ENCODE measurements at places on chromosomes 13 and 19. TPM values are rescaled to one million over a fixed set of nuclear protein-coding genes. Genes with fewer than 3 reads are reported as not detected.

RNF225 gene
- polyA plus RNA-seq: not detected

COL5A3 gene
- polyA plus RNA-seq: 0.52 TPM

ZNF728 gene
- 21.9 TPM for polyA plus RNA-seq

GGACT gene
- 1.3 TPM for polyA plus RNA-seq

CGB2 gene
- polyA plus RNA-seq: not detected

PLIN3 gene
- 2.4 TPM for polyA plus RNA-seq

MISP gene
- not detected for polyA plus RNA-seq

MTUS2 gene
- 14.4 TPM for polyA plus RNA-seq

CACNG8 gene
- polyA plus RNA-seq: 4.1 TPM

RASGRP4 gene
- not detected for polyA plus RNA-seq

MEGF8 gene
- 2.8 TPM for polyA plus RNA-seq

C19orf67 gene
- not detected for polyA plus RNA-seq

LILRB3 gene
- not detected for polyA plus RNA-seq

PGLYRP2 gene
- not detected for polyA plus RNA-seq

SOX1 gene
- polyA plus RNA-seq: 2.4 TPM

PRDX2 gene
- 1,541 TPM for polyA plus RNA-seq

C1QTNF9B gene
- 0.36 TPM for polyA plus RNA-seq

ZNF57 gene
- 8.4 TPM for polyA plus RNA-seq

JAK3 gene
- 0.19 TPM for polyA plus RNA-seq

PSG2 gene
- polyA plus RNA-seq: not detected

CYP4F2 gene
- not detected for polyA plus RNA-seq

LGI4 gene
- 6.4 TPM for polyA plus RNA-seq

DUXA gene
- polyA plus RNA-seq: not detected

ZNF625 gene
- polyA plus RNA-seq: 9.4 TPM

PSG11 gene
- not detected for polyA plus RNA-seq

KLK12 gene
- not detected for polyA plus RNA-seq

LGALS16 gene
- not detected for polyA plus RNA-seq

KL gene
- polyA plus RNA-seq: 0.69 TPM

ZNF177 gene
- 10.9 TPM for polyA plus RNA-seq

FAM216B gene
- not detected for polyA plus RNA-seq

ADAMTSL5 gene
- not detected for polyA plus RNA-seq
